Stimulated activated CD8-positive, alpha-beta memory T cell treated with anti-CD3 and anti-CD28 coated beads, Interleukin-12 subunit alpha, Interleukin-12 subunit beta, amount 100 ng/mL, for 1 hour (primary cell): ENCODE measurements at places on chromosomes 7 and 10.

- no peak for DNase-seq
Observed at GRCh38 chr10:7968510-7969112, 85.9 kb upstream of the GATA3 start.

DNA sequence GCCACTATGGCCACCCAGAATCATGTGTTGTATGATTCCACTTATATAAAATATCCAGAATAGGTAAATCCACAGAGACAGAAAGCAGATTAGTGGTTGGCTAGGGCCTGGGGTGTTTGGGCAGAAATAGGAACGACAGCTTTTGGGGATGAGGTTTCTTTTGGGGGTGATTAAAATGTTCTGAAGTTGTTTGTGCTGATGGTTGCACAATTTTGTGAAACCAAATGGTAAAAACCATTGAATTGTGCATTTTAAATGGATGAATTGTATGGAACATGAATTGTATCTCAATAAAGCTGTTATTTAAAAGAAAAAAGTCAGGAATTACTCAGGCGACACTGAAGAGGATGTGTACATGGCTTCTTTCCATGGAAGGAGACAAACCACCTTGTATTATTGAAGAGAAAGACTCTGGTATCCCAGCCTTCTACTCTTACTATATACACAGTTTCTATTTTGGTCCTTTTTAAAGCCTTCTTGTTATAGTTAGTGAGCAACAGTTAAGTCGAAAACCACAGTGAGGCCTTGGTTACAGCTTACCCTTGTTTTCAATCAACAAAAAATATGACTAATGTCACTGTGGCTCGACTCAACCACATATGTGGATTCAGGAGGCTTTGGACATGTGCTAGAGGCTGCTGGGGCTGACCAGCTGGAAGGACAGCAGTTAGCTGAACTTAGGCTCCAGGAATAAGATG lies 57.1 kb upstream of the KMT2E start:
- DNase-seq, result peak; percentile 17

DNA sequence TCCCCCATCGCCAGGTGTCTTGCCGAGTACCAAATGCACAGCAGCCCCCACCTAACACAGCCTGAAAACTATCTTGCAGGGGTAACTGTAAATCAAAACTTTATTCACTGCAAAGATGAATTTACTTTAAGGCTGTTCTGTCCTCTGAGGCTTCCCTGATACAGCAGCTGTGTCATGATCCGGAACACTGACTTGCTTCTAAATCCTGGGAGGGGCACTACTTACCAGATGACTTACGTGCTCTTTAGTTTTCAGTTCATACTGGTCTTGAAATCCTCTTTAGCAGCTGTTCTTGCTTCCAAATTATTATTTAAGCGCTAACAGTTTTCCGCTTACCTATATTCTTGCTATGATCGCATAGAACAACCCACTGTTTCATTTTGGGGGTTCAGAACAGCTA lies 4.9 kb downstream of the DYNC1I1 start:
- DNase-seq, result no peak

- no peak for DNase-seq
Observed at GRCh38 chr10:23829556-23829955, 379.4 kb upstream of the KIAA1217 start.

DNA sequence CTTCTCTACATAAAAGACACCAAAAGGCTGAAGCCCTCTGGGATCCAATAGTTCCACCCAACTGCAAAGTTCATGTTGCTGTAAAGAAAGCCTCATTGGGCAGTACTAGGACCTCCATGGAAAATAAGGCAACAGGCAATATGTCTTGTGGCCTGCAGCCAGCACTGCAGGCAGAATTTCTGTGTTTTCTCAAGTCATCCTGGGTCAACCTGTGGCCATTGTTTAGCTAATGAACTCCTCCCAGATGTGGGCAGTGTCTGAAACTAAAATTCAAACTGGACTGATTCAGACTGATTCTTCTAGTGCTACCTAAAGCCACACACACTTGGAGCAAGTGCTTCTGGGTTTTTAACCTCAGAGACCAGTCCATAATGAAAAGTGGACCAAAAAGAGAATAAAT lies 141.5 kb downstream of the PPP1R17 start:
- no peak for DNase-seq
